Fibroblast of the aortic adventitia (primary cell): ENCODE measurements at places on chromosomes 13 and 19.

DNA sequence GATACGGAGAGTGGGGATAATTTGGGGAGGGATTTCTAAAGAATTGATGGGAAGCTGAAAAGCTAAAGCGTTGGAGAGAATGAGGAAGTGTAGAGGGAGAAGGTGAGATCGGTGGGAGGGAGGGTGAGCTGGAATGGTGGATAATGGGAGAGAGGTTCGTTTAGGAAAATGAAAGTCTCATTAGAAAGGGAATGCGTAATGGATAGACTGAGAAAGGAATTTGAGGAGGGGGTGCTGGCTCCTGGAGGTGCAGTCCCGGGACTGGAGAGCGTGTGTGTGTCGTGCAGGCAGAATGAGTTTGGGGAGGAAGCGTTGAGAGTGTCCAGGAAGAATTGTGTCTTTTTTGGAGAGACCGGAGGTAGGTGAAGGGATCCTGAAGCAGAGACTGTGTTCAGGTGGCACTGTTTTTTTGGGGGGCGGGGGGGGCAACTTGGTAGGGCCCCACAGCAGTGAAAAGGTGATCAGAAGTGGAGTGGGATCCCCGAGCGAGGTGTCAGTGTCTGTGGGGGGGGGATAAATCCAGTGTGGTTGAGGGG is 1.4 kb downstream of the ACTN4 start:
- no peak for DNase-seq

GRCh38 chr13:53340505-53341143 is 312.0 kb downstream of the OLFM4 start:
- no peak for DNase-seq

DNA sequence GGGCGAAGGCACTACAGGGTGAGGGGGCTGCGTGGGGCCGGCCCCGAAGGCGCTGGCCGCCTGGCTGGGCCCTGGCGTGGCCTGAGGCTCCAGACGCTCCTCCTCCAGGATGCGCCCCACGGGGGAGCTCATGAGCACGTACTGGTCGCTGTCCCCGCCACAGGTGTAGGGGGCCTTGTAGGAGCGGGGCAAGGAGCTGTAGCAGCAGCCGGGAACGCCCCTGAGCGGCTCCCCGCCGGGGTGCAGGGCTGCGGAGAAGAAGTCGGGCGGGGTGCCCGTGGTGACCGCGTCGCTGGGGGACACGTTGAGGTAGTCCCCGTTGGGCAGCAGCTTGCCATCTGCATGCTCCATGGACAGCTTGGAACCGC is 3.0 kb downstream of the IRS2 start:
- no peak for DNase-seq

- no peak for DNase-seq
Observed at GRCh38 chr13:46578590-46578975, 25.6 kb downstream of the LRCH1 start.

GRCh38 chr13:106362707-106363106 is 172.8 kb downstream of the EFNB2 start:
- no peak for DNase-seq

GRCh38 chr13:49756263-49756662 is 36.2 kb downstream of the KPNA3 start:
- no peak for DNase-seq

DNA sequence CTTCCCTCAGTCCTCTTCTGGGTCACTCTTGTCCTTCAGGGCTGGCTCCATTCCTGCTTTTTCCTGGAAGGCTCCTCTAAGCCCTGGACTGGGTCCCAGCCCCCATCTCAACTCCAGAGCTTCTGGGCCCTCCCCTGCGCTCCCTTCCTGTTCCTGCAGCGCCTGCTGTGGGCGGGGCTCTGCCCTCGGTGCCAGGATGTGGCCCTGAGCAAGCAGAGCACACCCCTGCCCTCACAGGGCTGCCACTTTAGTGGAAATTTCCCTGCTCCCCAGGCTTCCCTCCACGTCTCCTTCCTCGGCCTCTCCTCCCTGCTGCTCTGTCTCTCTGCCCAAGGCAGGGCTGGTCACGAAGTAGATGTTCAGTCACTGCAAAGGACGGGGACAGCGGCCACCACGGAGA is 28.8 kb downstream of the DPF1 start:
- DNase-seq, result no peak

GRCh38 chr13:95921485-95921884 is 131.7 kb downstream of the UGGT2 start:
- DNase-seq, result no peak

GRCh38 chr13:81493144-81493543 is 1152.2 kb upstream of the SPRY2 start:
- DNase-seq, result no peak

DNA sequence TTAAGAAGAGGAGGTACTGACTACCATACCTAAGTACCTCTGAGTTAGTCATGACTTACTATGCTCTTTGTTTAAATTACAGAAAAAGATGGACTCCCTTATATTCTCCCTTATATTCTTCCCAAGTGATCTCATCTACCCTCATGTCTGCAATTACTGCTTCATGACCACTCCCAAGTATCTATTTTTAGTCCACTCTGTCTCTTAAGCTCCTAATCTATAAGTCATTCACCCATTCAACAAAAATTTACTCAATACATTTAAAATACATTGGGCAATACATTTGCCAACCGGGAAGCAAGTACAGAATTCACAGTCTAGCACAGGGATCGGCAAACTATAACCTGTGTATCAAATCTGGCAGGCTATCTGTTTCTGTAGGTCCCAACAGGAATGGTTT is 42.6 kb downstream of the KPNA3 start:
- peak; percentile 4 for DNase-seq

GRCh38 chr13:21020581-21020980 is 40.8 kb downstream of the LATS2 start:
- DNase-seq, result no peak

GRCh38 chr13:33721724-33722123 is 96.2 kb upstream of the RFC3 start:
- peak; percentile 52 for DNase-seq

- DNase-seq, result no peak
Observed at GRCh38 chr19:30305346-30306060, 66.7 kb upstream of the ZNF536 start.

DNA sequence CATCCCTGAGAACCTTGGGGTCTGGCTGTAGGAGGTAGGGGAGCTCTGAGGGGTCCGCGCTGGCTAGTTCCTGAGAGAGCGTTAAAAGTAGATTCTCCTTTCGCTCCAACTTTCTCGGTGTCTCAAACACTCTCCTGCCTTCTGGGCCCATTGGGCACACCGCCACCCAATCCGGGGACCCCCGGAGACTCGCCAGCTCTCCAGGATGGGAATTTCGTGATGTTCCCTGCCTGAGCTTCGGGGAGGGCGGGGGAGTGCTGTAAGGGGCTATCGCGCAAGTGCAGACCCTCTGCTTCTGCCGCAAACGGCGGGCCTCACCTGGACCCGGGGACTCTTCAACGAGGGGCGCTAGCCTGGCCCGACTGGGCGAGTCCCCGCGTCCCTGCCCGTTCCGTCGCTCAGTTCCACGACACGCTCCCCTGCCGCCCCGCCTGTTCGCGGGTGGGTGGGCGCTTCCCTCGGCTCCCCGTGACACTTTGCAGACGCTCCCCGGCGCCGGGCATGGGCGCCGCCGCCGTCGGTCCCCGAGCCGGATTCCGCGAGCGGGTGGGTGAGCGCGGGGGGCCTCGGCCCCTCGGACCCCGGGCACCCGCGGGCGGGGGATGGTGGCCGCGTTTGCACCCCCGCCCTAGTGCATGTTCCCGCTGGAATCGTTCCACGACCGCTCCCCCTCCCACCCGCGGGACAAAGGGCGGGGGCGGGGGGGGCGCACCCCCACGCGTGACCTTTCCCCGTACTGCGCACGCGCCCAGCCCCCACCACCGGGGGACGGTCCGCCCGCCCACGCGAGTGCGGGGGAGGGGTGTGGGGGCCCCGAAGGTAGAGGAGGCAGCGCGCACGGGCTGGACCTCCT is at the start of gene CCDC106:
CCDC106 (plus strand) TSS at position 481 of the 853 bp plus-strand sequence. CDS start 835 bp downstream, outside the sequence.
- DNase-seq, result peak; percentile 70

DNA sequence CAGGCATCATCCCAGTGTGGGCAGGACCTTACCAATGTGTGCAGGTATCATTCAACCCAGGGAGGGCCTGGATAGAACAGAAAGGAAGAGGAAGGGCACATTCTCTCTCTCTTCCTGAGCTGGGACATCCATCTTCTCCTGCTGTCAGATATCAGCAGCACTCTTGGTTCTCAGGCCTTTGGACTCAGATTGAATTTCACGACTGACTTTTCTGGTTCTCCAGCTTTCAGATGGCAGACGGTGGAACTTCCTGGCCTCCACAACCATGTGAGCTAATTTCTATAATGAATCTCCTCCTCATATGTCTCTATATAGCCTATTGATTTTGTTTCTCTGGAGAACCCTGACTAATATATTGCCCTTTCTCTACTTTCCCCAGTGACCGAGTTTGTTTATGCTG is 77.3 kb downstream of the OLFM4 start:
- DNase-seq, result no peak

DNA sequence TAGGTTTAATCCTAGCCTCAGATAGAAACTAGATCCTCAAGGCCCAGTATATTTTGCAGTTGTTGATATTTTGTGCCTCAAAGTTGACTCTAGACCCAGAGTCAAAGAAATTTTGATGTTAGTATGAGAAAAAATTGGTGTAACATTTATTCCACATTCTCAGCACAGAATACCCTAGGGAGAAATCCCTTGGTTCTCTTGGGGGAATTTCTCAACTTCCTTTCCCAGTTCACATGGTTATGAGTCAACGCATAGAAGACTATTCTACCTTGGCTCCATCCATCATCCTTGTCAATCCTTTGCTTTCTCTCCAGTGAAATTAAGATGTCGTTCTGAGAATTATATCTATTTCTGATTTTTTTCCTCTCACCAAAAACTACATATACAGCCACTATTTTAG is 145.3 kb downstream of the POSTN start:
- DNase-seq, result peak; percentile 60

- no peak for DNase-seq
Observed at GRCh38 chr13:84606616-84607015, 724.3 kb upstream of the SLITRK1 start.

GRCh38 chr19:30870876-30871275 is 478.4 kb downstream of the TSHZ3 start:
- peak; percentile 1 for DNase-seq

- DNase-seq, result no peak
Observed at GRCh38 chr19:4993683-4994082, 24.8 kb downstream of the KDM4B start.

DNA sequence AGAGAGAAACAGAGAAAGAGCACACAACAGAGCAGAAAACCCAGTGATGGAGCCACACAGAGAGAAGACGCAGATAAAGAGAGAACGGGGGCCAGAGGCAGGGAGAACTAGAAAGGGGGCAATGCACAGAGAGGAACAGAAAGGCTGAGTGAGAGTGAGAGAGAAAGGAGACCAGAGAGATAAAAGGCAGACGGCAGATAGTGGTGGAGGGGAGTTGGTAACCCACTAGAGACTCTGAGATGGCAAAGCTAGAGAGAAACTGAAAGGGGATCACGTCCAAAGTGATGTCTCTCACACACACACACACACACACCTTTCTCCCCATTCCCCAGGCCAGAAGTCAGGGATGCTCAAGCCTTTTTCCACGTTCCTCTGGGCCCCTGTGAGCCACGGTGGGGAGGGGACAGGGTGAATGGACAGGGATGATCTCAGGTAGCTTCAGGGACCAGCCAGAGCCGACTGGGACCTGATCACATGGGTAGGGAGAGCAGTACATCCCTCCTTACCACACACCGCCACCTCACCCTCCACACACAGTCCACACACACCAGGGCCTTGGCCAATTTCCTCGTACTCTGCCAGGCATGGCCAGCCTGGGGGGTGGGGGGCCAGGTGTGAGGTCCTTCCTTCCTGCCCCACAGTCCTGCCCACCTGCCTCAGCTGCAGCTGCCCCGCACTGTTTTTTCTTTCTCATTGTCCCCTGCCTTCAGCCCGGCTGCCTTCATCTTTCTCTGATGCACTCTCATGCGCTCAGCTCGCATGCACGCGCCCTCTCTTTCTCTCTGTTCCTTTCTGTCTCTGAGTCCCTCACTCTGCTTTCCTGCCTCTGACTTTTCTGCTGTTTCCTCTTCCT is 22.5 kb upstream of the POU2F2 start:
- no peak for DNase-seq

DNA sequence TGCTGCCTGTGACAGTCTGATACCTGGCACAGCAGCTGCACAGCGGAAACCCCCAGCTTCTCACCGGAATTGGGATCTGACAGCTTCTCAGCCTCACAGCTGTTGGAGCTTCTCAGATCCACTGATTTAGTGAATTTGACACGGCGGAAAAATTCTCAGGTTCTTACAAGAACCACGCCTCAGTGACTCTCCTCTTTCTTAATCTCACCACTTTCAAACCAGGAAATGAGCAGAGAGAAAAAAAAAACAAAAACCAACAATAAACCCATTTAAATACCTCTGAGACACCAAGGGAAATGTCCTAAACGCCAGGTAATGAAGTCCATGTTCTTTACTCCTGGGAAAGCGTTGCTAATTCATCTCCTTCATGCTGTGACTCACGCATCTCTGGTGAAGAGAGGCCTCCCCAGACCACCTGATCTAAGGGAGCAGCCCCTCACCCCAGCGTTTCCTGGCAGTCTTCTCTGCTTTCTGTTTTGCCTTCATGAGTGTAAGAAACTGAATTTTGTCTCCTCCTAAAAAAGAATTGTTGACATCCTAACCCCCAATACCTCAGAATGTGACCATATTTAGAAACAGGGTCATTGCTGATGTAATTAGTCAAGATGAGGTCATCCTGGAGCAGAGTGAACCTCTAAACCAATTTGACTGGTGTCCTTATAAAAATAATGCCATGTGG is 15.9 kb upstream of the IZUMO2 start:
- DNase-seq, result no peak

GRCh38 chr13:19713186-19713965 is 69.4 kb downstream of the PSPC1 start:
- DNase-seq, result peak; percentile 40

GRCh38 chr19:49423985-49424303 is 703 bp upstream of the PTH2 start:
- DNase-seq, result no peak

DNA sequence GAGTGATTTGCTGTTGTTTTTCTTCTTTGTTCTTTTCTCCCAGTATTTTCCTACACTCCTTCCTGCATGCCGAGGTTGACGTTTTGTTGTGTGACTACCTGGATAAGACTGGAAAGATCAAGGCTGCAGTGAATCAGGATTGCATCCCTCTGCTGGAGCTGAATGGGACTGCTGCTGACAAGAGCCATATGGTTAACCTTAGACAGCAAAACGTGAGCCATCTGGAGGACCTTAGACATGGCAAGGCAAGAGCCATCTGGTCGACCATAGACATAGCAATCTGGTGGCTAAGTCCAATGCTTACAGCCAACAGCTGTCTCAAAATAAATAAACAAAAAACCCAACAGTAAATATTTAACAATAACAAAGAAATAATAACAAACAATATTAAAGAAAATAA is 42.6 kb upstream of the ZNF91 start:
- no peak for DNase-seq

GRCh38 chr13:107395927-107396662 is 819.2 kb downstream of the LIG4 start:
- DNase-seq, result no peak
